Coronary artery (tissue), 2 donors: ENCODE measurements at places on chromosomes 1 and 21.

DNA sequence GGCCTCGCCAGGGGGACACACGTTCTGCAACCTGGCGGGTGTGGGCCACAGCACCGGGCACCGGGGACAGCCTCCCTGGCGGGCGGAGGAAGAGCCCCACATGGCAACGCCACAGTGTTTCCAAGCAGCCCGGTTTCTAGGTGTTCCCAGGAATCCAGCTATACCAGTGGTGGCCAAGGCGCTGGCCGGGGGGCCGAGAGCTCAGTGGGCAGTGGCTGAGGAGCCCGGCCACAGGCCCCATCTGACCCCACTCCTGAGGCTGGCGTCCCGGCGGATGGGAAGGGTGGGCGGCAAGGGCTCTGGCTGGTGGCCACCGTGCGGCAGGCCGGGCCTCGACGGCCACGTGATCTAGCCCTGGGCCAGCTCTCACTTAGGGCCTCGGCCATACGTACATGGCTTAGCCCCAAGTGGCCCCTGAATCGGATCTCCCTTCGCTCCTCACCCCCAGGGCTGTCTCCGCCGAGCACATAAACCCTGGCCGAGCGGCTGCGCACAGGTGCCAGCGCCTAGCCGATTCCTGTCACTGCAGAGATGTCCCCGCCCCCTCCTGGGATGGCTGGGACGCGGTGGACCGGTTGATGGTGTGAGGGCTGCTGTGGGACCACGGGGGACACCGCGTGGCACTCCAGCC is 68.7 kb downstream of the MORN1 start:
- DNase-seq = no peak

DNA sequence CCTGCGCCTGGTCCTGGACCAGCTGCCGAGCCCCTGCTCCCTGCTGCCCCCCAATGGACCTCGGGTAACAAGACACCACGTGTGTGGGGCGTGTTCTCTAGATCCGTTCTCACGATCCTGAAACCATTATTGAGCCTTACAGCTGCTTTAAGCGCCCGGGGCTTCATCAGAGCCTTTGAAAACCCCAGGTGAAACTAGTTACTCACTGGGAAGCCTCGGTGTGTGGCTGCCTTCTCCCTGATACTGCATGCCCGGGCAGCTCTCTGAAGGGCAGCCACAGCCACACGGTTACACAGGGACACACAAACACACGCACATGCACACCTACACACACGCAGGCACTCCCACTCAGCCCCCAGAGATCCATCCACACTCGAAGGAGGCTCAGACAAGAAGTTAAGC is 5.3 kb downstream of the HES2 start:
- DNase-seq = no peak

- DNase-seq = no peak
Measured at GRCh38 chr1:8676813-8677212, 140.6 kb downstream of the RERE start.

DNA sequence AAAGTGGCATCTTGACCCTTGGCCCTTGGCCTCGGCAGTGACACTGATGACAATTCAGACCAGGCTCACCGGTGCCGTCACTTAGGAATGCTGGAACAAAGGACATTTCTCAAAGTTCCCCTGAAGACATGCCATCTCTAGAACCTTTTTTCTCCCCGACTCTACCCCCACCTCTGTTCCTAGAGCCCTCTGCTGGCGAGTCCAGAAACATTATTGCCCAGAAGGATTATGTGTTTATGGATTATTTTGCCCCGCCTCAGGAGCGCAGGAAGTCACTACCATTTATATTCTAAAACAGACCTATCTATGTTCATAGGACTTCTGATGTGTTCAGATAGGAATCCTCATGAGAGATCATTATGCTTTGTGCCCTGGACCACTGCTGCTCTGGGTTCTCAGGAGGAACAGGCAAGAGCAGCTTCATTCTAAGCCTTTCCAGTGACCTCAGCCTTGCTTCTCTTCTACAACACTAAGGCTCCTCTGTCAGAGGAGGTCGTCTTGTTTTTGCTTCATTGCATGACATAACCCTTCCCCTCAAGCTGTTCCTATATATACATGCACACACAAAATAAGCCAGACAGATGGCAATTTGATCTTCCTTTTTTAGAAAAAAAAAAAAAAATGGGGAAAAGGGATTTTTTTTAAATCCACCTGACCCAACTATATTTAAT is 12.4 kb upstream of the SHISA4 start:
- DNase-seq = no peak

DNA sequence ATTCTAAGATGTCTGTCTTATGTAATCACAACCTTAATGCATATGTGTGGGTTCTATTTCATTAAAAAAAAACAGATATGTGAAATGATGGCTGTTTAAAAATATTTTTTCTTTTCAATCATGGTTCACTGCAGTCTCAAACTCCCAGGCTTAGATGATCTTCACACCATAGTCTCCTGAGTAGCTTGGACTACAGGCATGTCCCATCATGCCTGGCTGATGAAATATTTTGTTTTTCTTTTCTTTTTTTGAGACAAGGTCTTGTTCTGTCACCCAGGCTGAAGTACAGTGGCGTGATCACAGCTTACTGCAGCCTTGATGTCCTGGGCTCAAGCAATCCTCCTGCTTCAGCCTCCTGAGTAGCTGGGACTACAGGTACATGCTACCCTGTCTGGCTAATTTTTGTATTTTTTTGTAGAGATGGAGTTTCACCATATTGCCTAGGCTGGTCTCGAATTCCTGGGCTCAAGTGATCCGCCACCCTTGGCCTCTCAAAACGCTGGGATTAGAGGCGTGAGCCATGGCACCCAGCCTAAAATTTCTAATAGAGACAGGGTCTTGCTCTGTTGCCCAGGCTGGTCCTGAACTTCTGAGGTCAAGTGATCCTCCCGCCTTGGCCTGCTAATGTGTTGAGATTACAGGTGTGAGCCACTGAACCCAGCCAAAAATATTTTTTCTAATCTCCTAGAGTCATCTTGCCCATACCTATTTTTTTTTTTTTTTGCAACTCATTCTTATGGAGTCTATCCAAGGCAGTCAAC is 67.6 kb downstream of the GIPC2 start:
- DNase-seq = no peak

GRCh38 chr1:38101037-38101785 is 54.6 kb upstream of the POU3F1 start:
- no peak for DNase-seq

GRCh38 chr1:151166505-151166956 is 587 bp downstream of the SCNM1 start:
- no peak for DNase-seq

DNA sequence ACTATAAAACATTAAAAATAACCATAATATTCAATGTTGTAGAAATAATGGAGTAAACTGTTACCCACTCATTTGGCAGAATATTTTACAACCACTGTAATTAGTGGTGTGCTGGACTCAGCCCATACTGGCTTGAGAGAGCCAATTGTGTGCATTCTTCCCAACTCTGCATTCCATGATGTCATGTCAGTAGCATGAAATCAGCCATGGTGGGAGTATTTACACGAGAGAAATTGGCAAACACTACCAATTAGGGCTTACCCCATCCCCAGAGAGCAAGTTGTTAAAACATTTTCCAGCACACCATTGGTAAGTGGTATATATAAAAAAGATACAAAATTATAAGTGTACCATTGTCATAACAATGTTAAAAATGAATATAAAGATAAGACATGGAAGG is 19.1 kb upstream of the QSOX1 start:
- DNase-seq = no peak

- DNase-seq = no peak
Measured at GRCh38 chr1:81071072-81071858, 729.5 kb upstream of the ADGRL2 start.

DNA sequence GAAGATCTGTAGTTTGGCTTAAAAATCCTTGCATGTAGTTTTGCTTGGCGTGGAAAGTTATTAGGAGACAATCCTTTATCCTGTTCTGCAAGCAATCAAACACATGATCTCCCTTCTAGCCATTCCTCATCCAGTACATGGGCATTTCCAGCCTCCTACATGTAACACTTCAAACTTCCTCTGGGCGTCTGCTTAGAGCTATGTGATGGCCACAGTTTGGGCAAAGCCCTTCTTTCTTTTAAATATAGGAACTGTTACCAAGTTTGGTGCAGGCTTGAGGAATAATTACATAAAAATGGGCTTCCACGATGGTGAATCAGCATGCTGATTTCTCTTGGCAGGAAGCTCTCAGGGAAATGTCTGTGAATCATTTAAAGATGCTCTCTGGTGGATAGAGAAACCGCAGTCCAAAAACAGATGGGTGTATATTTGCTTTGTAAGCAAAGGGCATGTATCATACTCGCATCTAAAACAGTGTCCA is 176.9 kb upstream of the FMN2 start:
- DNase-seq = no peak

GRCh38 chr1:39488793-39489566 is 2.5 kb upstream of the BMP8A start:
- DNase-seq = no peak

DNA sequence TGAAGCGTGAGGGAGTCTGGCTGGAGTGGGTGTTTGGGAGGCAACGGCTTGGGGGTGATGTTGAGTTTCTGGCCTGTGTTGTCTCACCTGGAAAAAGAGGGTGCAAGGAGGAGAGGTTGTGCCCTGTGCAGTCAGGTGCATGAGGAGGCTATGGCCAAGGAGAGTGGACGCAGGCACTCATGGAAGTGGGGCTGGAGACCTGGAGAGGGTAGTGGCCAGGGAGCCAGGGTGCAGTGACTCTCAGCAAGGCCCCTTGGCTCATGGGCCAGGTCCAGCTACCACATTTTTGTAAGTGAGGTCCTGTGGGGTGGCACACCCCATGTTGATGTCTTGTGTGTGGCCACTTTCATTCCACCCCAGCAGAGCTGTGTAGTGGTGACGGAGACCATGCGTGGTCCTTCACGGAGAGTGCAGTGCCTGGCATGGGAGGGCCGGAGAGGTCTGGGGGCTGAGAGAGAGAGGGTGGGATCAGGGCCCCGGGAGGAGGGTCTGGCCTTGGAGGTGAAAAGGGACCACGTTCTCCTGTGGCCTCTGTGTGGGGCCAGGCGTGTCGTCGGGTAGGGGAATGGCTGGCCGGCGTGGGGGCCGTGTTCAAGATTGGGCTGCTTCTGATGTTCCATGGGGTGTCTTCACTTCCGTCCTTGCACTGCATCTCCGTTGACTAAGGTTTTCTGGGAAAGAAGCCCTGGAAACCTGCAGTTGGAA is 6.1 kb downstream of the SNAP47 start:
- no peak for DNase-seq

DNA sequence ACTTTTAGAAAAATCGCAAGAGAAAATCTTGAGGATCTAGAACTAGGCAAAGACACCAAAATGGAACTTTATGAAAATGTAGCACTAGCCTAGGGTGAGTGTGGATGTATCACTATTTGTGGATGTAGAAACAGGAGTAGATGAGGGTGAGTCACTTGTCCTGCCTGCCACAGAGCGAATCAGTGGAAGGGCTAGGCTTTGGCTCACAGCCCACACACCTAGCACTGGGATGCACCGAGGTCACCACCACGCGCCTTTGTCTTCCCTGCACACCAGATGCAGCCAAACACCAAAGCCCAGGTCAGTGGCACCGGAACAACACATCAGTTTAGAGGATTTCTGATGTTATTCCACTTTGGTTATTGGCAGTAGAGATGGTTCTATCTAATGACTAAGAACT is 38.2 kb downstream of the PKNOX1 start:
- no peak for DNase-seq

DNA sequence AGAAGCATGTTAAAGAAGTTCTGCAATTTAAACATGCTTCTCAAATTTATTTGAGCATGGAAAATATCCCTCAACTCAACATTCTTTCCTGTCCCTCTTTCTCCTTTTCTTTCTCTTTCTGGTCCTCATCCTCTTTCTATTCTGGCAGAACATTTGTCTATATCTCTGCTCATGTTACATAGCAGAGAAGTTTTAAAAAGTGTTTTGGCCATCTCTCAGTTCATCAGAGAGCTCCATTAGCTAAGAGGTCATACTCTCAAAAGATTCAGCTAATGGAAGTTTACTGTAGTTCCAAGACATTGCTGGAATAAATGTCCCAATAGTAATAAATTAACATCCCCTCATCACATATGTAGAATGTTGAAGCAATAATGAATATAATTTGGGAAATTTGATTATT is 53.5 kb downstream of the XCL2 start:
- DNase-seq = no peak

DNA sequence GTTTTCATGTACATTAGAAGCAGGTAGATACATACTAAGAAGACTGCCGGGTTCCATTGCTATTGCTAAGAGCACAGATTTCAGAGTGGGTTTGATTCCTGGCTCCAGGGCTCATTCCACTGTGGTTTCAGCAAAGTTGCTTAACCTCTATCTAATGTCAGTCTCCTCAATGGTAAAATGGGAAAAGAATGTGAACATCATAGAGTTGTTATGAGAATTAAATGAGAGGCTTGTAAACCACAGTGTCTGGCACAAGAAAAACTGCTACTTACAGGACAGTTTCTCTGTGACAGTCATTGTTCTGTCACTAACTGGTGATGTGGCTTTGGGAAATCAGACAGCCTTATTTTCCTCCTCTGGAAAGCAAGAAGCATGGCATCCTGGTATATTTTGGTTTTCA is 10.7 kb upstream of the PLXNA2 start:
- peak; percentile 21 for DNase-seq

- no peak for DNase-seq
Measured at GRCh38 chr1:220430059-220430458, 97.9 kb upstream of the MARK1 start.

- DNase-seq = no peak
Measured at GRCh38 chr1:55658917-55659316, 443.8 kb upstream of the USP24 start.

- no peak for DNase-seq
Measured at GRCh38 chr1:215277532-215277931, 195.0 kb downstream of the KCNK2 start.

- no peak for DNase-seq
Measured at GRCh38 chr1:77416692-77417450, 135.1 kb downstream of the AK5 start.

GRCh38 chr1:13590486-13590885 is 6.9 kb downstream of the PDPN start:
- DNase-seq = no peak

GRCh38 chr1:150971583-150972416 is 2.8 kb downstream of the CERS2 start:
- DNase-seq = no peak

- no peak for DNase-seq
Measured at GRCh38 chr21:32209580-32209979, 69.3 kb downstream of the MIS18A start.
